ENCODE measurements at places on chromosomes 16 and 17. TPM values are rescaled to one million over a fixed set of nuclear protein-coding genes. Genes with fewer than 3 reads are reported as not detected.

- H3K4me3 ChIP-seq: no peak overlapping the region
- H3K27me3 ChIP-seq: no peaks in the 10 kb centered on the region
- no peaks in the 10 kb centered on the region for H3K36me3 ChIP-seq
- DNase-seq: no peak
These were observed 318.0 kb downstream of the SOX9 start for GRCh38 chr17:72438783-72439182.

The ITGAX gene
- 268 TPM for total RNA-seq

The PRR35 gene
- total RNA-seq: not detected

The GAS2L2 gene
- 2.7 TPM for total RNA-seq
